ENCODE measurements at places on chromosomes 4 and X.
A peak's percentile ranks its signal among the peaks of the same experiment; 100 is the strongest.

GRCh38 chr4:121800638-121800960, 524 bp upstream of the EXOSC9 start:
- DNase-seq = no peak

DNA sequence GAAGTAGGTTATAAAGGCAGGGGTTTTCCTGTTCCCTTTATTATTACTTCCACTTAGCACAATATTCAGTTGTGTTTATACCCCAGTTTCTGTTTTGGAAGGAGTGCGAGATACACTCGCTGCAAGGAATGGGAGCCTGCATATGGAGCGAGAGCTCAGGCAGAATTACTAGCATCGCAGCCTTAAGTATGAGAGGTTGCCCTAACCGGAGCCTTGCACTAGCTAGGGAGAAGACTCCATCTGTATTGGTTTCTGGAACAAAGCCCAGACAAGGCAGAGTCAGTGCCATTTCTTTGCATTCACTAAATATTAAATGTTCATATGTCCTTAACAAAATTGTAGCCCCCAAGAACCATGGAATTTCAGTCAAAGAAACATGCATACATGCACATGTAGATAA, 6.2 kb upstream of the DCTD start:
- DNase-seq = no peak

DNA sequence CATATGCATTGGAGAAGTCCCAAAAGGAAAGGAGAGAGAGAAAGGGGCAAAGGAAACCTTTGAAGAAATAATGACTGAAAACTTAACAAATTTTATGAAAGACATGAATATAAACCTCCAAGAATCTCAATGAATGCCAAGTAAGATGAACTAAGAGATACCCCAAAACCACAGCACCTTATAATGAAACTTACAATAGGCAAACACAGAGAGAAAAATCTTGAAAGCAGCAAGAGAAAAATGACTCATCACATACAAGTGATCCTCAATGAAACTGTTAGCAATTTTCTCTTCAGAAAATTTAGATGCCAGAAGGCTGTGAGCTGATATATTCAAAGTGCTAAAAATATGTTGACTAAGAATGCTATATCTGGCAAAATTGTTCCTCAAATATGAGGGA, 10.1 kb downstream of the SMIM10L2A start:
- no peak for DNase-seq

DNA sequence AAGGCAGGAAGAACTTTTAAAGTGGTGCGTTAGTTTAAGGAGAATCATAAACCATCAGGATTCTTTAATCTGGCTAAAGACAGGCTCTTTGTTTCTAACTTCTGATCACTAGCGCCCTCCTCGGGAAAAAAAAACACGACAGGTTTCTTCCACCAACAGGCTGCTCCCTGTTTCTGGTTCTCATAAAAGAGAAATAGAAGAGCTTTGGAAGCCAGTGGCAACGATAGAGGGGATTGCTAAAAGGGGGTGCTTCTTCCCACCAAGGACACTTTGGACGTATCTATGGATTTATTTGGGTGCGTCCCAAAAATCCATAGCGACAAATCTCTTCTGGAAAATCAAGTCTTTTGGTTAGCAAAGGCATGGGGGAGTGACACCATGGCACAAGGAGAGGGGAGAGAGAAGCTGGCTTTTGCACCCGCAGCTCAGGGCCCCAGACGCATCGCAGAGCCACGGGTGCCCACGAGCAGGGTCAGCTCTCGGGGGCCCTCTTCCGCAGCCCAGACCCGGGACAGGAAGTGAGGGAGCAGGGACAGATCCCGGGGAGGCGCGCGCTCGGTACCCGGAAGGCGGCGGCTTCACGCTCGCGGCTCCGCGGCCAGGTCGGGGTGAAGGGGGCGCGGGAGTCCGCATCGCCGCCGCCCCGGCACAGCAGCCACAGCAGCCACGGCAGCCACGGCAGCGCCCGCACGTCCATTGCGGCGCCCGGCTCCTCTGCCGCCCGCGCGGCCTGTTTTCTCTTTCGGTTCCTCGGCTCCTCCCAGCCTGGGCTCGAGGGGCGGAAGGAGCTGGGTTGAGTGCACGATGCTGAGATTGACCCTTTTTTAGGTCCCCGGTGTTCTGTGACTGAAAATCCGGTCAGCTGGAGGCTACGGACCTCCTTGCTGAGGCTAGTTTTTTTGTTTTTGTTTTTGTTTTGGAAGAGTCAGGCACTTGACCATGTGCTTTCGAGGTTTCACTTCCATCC, at the start of gene CTSO:
CTSO (minus strand) TSS at position 716 of the 967 bp plus-strand sequence; CDS start at position 697, 19 bp downstream.
- DNase-seq = peak; percentile 53

- no peak for DNase-seq
Observed at GRCh38 chrX:132594129-132594528, 105.3 kb upstream of the MBNL3 start.

Data from kidney epithelial cell (primary cell).